T-helper 17 cell (primary cell): ENCODE measurements at places on chromosomes 12 and 14.

DNA sequence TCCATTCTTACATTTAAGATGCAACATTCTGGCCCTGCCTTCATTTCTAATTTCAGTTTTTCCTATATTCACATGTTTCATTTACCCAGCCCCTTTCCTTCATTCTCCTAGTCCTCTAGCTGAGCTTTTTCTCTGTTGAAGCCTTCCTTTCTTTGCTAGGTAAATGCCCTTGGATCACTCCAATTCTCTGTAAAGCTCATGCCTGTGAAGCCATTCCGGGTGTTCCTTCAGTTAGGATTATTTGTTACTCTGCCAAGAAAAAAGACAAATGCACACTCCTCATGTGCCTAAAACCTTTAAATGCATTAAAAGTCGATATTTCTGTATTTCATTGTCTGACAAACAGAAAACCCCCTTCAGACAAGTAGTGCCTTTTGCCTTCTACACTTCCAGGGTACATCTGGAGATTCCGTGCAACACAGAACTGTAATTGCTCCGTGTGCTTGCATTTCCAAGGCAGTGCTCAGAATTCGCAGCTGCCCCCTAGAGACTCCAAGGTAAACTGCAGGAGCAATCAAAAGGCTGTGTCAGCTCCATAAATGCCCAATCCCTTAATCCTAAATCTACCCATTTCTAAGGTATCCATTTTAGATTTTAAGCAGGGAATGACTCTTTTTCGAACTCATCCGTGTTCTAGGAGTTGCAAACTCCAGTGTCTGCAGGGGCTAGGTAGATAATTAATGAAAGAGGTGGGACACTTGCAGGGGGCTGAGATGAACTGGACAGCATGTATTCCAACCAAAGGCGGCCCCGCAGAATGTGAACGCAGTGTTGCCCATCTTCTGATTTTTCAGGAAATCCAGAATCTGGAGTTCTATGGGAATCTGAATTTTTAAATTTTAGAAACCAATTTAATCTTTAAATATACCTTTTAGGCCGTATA lies 320.2 kb downstream of the GRIN2B start:
- DNase-seq = no peak

DNA sequence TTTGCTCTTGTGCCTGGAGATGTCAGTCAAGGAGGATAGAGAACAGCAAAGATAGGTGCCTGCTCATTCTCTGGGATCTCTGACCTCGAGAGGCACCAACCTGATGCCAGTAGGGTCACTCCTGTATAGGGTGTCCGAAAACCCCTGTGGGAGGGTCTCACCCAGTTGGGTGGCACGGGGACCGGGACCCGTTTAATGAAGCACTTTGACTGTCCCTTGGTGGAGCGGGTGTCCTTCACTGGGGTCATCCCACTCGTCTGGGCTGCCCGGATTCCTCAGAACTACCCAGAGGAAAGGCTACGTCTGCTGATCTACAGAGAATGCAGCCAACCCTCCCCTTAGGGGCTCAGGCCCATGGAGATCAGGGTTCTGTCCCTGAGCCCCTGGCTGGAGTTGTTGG lies 157.6 kb downstream of the CAPZA3 start:
- no peak for DNase-seq

GRCh38 chr14:104686624-104687517 lies 2.5 kb upstream of the INF2 start:
- no peak for DNase-seq

GRCh38 chr12:101064721-101065120 lies 145.3 kb downstream of the SLC5A8 start:
- no peak for DNase-seq

DNA sequence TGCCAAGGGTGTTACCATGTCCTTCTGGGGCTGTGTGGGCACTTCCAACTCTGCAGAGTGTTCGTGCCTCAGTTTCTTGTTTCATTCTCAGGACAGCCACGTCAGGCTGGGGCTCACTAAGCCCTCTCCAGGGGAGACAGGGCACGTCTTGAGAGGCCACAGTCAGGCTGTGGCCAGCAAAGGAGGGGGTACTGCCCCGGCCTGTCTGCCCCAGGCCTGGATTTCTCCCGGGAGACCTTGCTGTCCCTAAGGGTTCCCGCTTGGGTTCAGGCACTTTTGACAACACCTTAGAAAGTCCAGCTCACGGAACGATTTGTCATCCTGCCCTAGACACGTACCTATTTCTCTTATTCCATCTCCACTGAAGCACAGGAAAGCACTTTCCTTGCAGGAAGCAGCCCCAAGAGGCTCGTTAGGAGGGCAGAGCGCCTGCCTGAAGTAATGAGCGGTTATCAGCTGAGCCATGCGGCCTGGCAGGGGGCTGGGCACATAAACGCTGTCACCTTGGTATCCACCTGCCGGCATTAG lies 290.4 kb upstream of the RTL1 start:
- DNase-seq = no peak

- DNase-seq = no peak
Measured at GRCh38 chr12:119292893-119293630, 41.5 kb upstream of the CCDC60 start.
